ENCODE measurements at places on chromosomes 5 and 9. TPM values are rescaled to one million over a fixed set of nuclear protein-coding genes. Genes with fewer than 3 reads are reported as not detected.

The ARHGEF37 gene
- total RNA-seq: 1.1 TPM

The NXNL2 gene
- total RNA-seq: 0.05 TPM

The RNF180 gene
- total RNA-seq: 0.52 TPM

The ANGPTL2 gene
- total RNA-seq: 3.2 TPM

The ECSCR gene
- 8.7 TPM for total RNA-seq

The TAS2R1 gene
- not detected for total RNA-seq

The CENPH gene
- total RNA-seq: 30.3 TPM

The ZFP37 gene
- 2.5 TPM for total RNA-seq

The IL33 gene
- total RNA-seq: 9.3 TPM

The LCN2 gene
- total RNA-seq: 3.4 TPM

The MELK gene
- 26.5 TPM for total RNA-seq

The CDO1 gene
- 1.6 TPM for total RNA-seq

The OGN gene
- total RNA-seq: 10.1 TPM

The GFI1B gene
- total RNA-seq: 0.61 TPM

The MOB3B gene
- total RNA-seq: 2.3 TPM

The PCDHB4 gene
- 0.09 TPM for total RNA-seq

The FYB1 gene
- total RNA-seq: 71.8 TPM
